ENCODE measurements at places on chromosomes 5 and 9. TPM values are rescaled to one million over a fixed set of nuclear protein-coding genes. Genes with fewer than 3 reads are reported as not detected.

DNA sequence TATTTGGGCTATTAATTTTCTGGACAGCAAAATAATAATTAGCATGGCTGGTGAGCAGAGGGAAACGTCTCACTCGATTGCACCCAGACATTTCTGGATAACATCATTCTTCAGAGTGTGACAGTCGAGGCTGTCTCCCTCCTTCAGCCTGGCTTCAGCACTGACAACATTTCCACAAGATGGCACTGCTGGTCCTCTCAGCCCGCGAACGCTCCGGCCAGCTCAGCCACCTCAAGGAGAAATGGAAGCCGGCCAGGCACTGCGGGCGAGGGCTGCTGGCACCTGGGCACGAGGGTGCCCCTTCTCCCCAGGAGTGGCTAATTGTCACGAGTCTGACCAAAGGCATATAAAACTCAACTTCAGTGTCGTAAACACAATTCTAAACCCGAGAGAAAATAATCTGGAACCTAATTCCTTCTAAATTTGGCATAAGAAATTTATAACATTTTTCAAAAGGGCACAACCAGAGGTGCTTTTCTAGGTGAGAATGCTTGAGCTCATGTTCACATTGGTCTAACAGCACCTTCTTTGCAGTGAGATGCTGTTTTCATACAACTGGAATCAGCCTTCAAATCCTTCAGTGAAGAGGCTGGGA, 65.9 kb downstream of the DAP start:
- peak; percentile 67 for DNase-seq

- no peak for DNase-seq
Observed at GRCh38 chr5:114581136-114581535, 219.3 kb downstream of the KCNN2 start.

GRCh38 chr9:125805057-125805456, 57.9 kb downstream of the PBX3 start:
- no peak for DNase-seq

DNA sequence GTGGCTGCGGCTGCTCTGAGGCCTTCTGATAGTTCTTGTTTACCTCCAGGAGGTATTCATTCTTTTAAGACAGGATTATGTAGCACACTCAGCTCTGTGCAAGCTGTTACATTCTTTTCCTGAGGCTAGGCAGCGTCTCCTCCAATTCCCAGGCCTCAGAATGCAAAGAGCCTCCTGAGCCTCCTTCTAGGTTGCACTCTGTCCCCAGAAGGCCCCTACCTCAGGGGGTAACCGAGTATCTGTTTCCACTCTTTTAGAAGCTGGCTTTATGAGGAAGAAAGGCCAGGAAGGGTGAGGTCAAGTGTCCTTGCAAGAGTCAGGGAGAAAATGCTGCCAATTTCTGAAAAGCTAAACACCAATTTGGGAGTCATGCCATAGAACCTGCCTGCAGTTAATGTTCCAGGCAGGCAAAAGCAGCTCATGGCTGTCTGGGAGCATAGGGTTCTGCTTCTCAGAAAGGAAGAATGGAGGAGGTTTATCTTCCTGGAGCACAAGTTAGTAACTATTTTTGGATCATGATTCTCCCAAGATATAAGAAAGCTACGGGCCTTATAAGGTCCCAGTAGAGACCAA, 178.9 kb downstream of the SEMA6A start:
- no peak for DNase-seq

Gene TUSC1
- total RNA-seq: 6.0 TPM

All from WTC11 (cell line).